ENCODE measurements at places on chromosomes 12 and 14.

DNA sequence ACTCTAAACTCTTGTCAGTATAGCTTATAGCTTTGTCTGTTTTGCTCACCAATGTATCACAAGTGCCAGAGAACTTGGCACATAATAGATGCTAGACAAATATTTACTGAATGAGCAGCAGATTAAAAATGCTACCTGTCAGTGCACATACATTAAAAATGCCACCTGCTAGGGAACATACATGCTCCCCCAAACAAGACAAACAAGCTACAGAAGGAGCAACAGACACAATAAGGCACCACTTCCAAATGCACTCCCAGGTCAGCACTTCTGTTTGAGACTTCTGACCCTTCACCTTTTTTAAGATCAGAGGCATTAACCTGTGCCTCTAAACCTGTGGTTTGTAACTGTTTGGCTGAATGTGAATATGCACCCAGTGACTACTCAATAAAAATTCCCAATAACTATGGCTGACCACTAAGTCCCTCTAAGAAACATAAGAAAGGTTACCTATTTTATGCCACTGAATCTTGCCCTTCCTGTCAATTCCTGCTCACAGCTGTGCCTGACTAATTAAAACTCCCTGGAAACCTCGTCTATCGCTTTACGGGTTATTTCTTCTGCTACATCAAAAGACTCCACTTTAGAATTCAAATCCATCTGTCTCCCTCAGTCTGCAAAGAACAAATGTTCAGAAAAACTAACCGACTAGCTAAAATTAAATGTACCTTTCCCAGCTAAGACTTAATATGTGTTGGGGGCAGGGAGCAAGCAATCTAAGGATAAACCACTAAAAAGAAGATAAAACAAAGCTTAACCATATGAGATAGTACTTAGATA is 41.0 kb downstream of the HECTD4 start:
- no peaks in the 10 kb centered on the region for H3K4me1 ChIP-seq
- H3K27ac ChIP-seq, result no peak overlapping the region
- H3K27me3 ChIP-seq, result no peaks in the 10 kb centered on the region
- no peaks in the 10 kb centered on the region for H3K36me3 ChIP-seq
- H3K4me3 ChIP-seq, result no peak overlapping the region
- DNase-seq, result no peak

DNA sequence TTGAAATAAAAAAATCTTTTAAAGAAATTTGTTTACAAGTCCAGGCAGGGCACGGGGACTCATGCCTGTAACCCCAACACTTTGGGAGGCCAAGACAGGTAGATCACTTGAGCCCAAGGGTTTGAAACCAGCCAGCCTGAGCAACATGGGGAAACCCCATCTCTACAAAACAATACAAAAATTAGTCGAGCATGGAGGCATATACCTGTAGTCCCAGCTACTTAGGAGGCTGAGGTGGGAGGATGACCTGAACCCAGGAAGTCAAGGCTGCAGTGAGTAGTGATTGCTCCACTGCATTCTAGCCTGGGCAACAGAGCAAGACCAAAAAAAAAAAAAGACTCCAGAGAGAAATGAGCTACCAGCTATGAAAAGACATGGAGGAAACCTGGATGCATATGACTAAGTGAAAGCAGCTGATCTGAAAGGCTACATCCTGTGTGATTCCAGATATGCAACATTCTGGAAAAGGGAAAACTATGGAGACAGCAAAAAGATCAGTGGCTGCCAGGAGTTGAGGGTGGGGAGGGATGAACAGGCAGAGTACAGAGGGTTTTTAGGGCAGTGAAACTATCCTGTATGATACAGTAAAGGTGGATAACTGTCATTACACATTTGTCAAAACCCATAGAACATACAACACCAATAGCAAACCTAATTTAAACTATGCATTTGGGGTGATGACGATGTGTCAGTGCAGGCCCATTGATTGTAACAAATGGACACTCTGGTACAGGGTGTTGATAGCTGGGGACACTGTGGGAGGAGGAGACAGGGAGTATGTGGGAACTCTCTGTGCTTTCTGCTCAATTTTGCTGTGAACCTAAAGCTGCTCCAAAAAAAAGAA is 59.9 kb downstream of the PRKAB1 start:
- H3K27me3 ChIP-seq, result no peaks in the 10 kb centered on the region
- DNase-seq, result no peak
- no peaks in the 10 kb centered on the region for H3K36me3 ChIP-seq

- no peaks in the 10 kb centered on the region for H3K27me3 ChIP-seq
- DNase-seq, result no peak
- no peak overlapping the region for H3K4me3 ChIP-seq
- no peaks in the 10 kb centered on the region for H3K36me3 ChIP-seq
- H3K27ac ChIP-seq, result no peak overlapping the region
Measured at GRCh38 chr14:86013641-86014040, 483.7 kb downstream of the FLRT2 start.

DNA sequence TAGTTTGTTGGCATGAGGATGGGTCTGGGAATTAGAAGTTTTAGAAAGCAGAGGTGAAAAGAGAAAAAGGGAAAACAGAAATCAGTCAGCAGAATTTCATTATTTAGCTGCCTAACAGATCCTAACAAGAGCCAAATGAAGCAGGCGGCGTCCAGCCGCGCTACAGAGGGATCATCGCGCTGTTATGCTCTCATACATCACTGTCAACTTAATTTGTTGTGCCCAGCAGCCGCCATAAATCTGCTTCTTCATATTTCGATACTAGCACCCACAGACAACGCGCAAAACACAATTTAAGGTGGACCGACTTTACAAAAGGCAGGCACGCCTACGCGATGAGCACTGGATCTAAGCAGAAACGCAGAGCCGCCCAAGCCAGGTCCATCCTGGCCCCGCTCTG is 66.7 kb downstream of the SETD3 start:
- peaks cover 5% of the 10 kb centered on the region for H3K4me1 ChIP-seq
- H3K36me3 ChIP-seq, result peaks cover 24% of the 10 kb centered on the region
- no peaks in the 10 kb centered on the region for H3K27me3 ChIP-seq
- no peak for DNase-seq

- H3K36me3 ChIP-seq, result no peaks in the 10 kb centered on the region
- no peak for DNase-seq
- H3K4me3 ChIP-seq, result no peak overlapping the region
Measured at GRCh38 chr12:12327802-12328201, 22.2 kb downstream of the MANSC1 start.

GRCh38 chr14:97046967-97047366 is 249.8 kb downstream of the VRK1 start:
- no peaks in the 10 kb centered on the region for H3K36me3 ChIP-seq
- H3K4me3 ChIP-seq, result no peak overlapping the region
- H3K27me3 ChIP-seq, result no peaks in the 10 kb centered on the region
- H3K4me1 ChIP-seq, result no peaks in the 10 kb centered on the region

GRCh38 chr12:52211716-52212585 is 20.1 kb upstream of the KRT80 start:
- no peaks in the 10 kb centered on the region for H3K36me3 ChIP-seq
- no peaks in the 10 kb centered on the region for H3K27me3 ChIP-seq
- no peak overlapping the region for H3K27ac ChIP-seq
- H3K4me3 ChIP-seq, result no peak overlapping the region
- no peaks in the 10 kb centered on the region for H3K4me1 ChIP-seq

- H3K4me3 ChIP-seq, result peak overlapping the region; percentile 62
- peak; percentile 95 for DNase-seq
Measured at GRCh38 chr12:12474931-12475795, 87.5 kb downstream of the DUSP16 start.

Data from CD4-positive, CD25-positive, alpha-beta regulatory T cell (primary cell).